Stimulated activated CD8-positive, alpha-beta memory T cell treated with anti-CD3 and anti-CD28 coated beads, Interleukin-15, amount 100 ng/mL, for 24 hours (primary cell): ENCODE measurements at places on chromosomes 2 and 18.
A peak's percentile ranks its signal among the peaks of the same experiment; 100 is the strongest.

GRCh38 chr2:159136391-159136790, 150.1 kb downstream of the WDSUB1 start:
- DNase-seq = no peak

DNA sequence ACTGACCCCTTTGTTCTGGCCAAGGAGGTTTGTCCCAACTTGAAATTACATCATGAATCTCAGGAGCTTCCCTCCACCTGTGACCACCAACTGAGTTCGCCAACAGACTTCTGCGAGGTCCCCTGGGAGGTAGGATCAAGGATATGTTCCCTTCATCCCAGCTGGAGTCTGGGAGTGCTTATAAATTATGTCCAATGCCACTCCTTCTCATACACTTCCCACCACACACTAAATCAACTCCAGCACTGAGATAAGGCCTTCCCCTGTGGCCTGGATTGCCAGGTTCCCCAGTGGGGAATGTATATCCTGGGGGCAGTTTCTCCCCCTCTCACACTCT, 99.2 kb downstream of the RND3 start:
- DNase-seq = no peak

DNA sequence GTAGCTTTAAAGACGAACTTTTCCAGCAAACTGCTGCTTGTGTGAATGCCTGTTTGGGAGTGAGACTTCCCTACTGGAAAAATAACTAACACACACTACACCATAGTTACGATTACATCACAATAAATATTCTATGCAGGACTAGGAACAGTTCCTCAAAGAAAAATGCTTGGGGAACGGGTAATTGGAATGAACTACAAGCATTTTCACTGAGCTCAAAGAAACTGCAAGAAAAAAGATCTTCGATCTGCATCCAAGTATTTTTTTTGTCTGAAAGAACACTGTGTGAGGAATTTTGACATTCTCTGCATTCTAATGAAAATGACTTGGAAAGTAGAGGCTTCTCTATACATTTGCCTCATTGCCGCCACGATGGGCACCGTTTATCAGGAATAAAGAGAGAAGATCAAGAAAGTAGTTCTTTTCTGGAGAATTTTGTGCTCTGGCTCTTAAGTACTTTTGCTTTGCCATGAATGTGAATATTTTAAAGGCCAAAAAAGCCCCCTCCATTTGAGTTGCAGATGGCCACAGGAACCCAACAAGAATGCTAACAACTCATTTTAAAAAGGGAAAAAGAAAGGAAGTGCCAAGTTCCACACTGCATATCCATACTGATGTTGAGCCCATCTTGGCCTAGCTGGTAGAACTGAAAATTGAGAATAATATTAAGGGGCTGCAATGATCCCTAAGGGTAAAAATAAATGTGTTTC, 13.6 kb downstream of the LYPD1 start:
- no peak for DNase-seq

DNA sequence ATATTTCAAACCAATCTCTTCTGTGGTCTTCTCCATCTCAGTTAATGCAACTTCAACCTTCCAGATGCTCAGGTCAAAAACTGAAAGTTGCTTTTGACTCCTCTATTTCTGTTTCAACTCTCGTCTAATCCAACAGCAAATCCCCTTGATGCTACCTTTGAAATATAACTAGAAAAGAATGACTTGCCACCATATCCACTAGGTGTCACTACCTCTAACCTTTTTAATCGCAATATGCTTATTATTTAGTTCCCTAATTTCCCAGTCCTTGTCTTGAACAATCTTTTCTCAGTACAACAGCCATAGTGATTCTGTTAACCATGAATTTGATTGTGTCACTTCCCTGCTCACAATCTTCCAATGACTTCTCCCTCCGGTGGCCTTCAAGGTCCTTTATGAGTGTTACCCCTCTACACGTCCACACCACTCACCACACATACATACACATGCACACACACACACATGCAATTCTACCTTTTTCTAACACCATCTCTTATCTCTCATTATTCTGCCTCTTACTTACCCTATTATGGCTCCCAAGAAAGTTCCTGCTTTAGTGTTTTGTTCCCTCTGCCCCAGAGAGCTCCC, 245.5 kb upstream of the KCNJ3 start:
- DNase-seq = no peak

DNA sequence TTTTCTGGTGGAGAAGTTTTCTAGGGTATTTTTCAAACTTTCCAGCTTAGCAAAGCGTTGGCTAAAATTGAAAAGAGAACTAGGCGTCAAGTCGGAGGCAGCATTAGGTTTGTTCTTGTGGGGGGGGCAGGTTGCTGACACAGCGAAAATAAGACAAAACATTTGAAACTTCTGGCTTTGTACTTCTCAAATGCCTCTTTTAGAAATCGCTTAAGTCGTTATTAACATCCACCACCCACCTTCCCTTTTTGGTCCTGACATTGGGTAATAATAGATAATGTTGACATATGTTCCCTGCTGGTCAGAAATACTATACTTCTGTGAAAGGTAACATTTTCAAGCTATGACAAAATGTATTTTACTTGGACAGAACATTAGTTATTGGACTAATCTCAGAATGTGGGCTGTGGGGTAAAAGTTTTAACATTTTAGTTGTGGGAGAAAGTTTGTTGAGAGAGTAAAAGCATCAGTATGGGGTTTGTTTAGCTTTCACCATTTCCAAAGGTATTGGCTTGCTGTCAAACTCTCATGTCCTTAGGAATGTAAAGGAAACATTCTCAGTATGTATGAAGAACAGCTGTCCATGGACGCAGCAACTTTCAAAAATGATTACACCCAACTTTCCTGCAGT, 88.1 kb upstream of the ZEB2 start:
- DNase-seq = no peak

DNA sequence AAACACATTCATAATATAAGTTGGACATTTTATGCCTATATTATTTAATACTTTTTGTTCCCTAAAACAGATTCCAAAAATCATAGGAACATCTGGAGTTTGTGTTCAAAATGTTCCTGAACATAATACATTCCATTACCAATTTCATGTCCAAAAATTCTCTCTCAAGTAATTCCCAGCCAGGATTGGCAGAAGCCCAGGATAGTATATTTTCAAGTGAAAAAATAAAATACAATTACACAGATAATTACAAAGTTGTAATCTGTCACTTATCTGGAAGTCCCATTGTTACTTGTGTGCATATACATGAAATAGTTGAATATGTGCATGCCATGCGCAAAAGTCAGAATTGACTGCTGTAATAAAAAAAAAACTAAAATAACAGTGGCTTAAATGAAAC, 5.2 kb upstream of the SCN7A start:
- DNase-seq = no peak

DNA sequence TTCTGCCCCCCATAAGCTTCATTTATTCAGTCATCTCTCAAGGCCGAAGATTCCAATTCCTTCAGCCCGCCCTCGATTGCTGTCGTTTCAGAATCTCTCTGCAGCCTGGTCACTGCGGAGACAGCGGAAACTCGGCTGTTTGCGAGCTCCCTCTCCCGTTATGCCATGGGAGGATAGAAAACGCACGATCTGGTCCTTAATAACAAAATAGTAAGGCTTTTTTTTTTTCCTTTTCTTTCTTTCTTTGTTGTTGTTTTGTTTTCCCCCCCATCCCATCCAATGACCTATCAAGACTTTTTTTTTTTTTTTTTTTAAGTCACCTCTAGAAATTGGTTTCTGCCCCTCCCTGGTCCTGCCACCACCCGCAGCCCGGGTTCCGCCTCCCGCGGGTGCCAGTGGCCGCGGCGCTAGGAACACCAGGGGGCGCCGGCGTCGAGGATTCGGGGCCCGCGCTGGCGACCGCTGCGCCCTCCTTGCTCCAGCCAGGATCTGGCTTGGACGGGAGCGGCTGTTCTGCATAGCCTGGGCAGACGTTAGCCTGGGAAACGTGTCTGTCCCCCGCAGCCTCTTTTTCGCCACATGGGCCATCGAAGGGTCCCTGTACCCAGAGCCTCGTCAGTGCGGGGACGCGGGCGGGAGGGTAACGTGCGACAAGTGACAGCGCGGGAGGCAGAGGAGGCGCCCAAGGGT, 10.1 kb downstream of the CPLX4 start:
- DNase-seq = peak; percentile 65

DNA sequence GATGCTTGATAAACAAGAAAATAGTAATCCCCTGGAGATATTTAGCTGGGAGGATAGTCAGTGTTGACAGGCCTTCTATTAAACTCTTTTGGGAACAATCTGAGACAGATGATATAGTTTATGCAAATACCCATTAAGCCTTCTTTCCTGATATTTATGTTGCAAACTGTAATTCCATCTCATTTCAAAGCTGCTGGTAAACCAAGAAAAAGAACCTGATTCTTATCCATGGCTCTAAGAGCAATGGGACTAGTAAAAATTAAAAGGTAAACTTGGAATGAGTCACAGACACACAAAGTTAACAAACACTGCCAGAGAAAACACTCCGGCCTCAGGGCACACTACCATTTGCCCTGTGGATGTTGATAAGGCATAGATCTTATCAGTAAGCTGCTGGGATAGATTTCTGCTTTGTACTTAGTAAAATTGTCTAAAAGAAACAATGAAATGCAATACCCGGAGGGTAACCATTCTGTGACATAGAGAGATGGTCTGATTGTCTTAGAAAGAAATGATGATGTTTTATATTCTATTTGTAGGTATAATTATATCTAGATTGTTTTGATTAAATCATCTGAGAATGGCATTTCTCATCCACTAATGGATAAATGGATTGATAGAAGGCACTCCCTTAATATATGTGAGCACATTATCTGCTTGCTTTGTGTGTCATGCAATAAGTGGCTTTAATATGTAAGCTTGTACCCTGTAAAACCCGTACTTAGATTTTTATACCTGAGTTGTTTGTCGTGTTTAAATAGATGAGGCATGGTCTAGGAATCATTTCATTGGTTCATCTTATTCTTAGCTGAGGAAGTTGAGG, 13.2 kb downstream of the GALR1 start:
- DNase-seq = no peak

- DNase-seq = no peak
These were observed 302.9 kb upstream of the NXPH2 start for GRCh38 chr2:139083121-139083520.

- no peak for DNase-seq
These were observed 39.9 kb upstream of the DARS1 start for GRCh38 chr2:136025057-136025973.

GRCh38 chr2:86275384-86275799, 62.0 kb downstream of the REEP1 start:
- no peak for DNase-seq

- DNase-seq = no peak
These were observed 106.9 kb downstream of the ROCK1 start for GRCh38 chr18:21004726-21005125.

GRCh38 chr2:109475531-109476210, 138.1 kb downstream of the SEPTIN10 start:
- DNase-seq = no peak

- no peak for DNase-seq
These were observed 383.4 kb downstream of the PTPRM start for GRCh38 chr18:7950380-7951136.

DNA sequence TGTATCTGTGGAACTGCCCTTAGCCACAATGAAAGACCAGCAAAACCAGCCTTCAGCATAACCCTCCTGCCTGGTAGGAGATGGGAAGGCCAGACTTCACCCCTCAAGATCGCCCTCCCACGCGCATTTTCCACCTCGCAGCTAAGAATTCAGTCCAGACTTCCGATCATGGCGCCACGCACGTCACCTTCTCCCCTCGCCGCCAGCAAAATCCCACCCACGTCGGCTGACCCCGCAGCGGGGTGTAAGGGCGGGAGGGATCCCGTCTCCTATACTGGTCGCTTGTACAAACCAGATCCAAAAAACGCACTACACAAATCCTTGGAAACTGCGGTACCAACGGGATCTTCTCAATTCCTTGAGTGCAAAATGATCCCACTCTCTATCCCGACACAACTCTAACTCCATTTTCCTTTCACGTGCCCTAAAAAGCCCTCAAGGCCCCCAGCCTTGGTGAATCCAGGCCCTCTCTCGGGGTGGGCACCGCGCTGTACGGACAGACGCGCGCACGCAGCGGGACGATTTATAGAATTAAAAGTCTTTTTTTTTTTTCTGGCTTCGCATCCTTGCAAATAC, 1.0 kb upstream of the BMPR2 start:
- no peak for DNase-seq

- no peak for DNase-seq
These were observed 326.1 kb downstream of the PARD3B start for GRCh38 chr2:204871231-204871953.

GRCh38 chr2:199404841-199405240, 52.9 kb downstream of the SATB2 start:
- no peak for DNase-seq

GRCh38 chr18:24490539-24490938, 30.1 kb downstream of the HRH4 start:
- no peak for DNase-seq

- no peak for DNase-seq
These were observed 19.4 kb upstream of the DGKD start for GRCh38 chr2:233334915-233335314.

- no peak for DNase-seq
These were observed 274.8 kb upstream of the NCKAP5 start for GRCh38 chr2:133843091-133843490.

- DNase-seq = no peak
These were observed 170.2 kb downstream of the PRKCE start for GRCh38 chr2:45821558-45822271.

DNA sequence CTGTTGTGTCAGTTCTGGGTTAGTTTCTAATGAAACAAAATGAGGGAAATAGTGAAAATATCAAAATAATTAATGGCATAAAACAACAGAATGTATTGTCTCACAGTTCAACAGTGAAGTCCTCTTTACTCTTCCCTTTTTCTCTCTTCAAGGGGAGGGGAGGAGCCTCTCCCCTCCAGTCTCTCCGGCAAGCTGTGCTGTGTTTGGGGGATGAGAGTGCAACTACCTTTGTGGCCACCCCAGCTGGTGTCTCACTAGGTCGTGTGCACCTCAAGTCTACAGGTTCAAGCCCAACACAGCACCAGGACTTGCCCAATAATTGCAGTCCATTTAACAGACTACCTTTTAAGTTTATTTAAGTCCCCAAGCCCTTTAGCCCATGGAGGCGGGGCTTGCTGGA, 271.7 kb upstream of the DOK6 start:
- no peak for DNase-seq

DNA sequence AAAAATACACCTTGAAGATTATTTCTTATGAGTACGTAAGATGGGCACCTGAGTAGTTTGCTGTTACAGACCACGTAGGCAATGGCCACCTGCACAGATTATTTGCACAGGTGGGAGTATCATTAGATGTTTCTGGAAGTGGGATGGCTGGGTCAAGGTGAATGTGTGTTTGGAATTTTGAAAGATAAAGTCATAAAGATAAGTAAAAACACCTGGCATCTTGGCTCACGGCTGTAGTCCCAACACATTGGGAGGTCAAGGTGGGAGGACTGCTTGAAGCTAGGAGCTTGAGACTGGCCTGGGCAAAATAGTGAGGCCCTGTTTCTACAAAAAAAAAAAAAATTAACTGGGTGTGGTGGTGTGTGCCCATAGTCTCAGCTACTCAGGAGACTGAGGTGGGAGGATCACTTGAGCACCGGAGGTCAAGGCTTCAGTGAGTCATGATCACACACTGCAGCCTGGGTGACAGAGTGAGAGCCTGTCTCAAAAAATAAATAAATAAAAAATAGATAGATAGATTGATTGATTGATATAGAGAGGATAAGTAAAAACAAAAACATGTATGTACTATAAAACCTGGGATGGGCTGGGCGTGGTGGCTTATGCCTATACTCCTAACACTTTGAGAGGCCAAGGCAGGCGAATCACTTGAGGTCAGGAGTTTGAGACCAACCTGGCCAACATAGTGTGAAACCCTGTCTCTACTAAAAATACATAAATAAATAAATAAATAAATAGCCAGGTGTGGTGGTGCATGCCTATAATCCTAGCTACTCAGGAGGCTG, 30.4 kb downstream of the ODC1 start:
- DNase-seq = no peak
